ENCODE measurements at places on chromosomes 6 and 20.

DNA sequence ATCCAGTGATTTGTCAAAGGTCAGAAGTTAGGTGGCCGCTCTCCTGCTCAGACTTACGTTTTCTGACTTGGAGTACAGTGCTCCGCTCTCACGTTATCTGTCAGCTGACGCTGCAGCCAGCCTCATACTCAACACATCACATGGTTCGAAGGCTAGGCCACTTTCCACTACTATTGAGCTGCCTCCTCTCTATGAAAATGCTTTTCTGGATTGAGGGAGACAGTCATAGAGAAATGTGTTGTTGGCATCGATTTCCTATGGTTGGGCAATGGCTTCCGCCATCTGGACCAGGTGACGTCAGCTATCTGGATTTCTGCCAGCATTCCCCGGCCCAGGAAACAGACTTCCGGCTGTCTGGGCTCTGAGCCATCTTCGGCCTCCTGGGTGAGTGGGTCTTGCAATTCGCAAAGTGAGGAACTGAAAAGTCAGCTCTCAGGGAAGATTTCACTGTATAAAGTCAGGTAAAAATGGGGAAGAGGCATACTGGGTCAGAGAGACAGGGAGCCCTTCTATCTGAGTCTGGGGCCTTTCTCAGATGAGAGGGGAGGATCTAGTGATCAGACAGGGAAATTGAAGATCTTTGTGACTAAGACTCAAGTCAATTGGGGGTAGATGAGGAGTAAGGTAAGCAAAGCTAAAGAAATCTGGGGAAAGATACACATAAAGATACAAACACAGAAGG is 37.5 kb upstream of the IER3 start:
- no peak for DNase-seq

- DNase-seq: no peak
These were observed 67.8 kb downstream of the MMS22L start for GRCh38 chr6:97215157-97215769.

GRCh38 chr20:16541226-16541625 is 32.0 kb downstream of the KIF16B start:
- no peak for DNase-seq

- DNase-seq: peak; percentile 67
These were observed 98.3 kb downstream of the RAMACL start for GRCh38 chr6:166488076-166488685.

DNA sequence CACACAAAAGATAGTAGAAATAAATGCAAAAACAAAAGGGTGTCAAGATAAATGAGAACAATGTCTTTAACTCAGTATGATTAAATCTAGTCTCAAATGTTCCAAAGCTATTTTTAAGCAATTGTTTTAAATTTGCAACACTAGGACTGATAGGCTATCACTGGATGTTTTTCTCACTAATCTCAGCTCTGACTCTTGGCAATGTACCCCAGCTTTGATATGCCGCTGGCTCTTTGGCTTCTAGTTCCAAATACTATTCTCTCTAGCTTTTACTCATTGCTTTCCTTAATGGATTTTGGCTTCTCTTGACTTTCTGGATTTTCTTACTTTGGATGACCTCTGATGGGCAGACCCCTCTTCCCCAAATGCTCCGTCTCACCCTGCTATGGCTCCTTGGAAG is 116.0 kb upstream of the SLC35B3 start:
- DNase-seq: no peak

- DNase-seq: no peak
These were observed 5.4 kb downstream of the NKX2-4 start for GRCh38 chr20:21391972-21392352.

- no peak for DNase-seq
These were observed 40.0 kb upstream of the MBOAT1 start for GRCh38 chr6:20252311-20252710.

DNA sequence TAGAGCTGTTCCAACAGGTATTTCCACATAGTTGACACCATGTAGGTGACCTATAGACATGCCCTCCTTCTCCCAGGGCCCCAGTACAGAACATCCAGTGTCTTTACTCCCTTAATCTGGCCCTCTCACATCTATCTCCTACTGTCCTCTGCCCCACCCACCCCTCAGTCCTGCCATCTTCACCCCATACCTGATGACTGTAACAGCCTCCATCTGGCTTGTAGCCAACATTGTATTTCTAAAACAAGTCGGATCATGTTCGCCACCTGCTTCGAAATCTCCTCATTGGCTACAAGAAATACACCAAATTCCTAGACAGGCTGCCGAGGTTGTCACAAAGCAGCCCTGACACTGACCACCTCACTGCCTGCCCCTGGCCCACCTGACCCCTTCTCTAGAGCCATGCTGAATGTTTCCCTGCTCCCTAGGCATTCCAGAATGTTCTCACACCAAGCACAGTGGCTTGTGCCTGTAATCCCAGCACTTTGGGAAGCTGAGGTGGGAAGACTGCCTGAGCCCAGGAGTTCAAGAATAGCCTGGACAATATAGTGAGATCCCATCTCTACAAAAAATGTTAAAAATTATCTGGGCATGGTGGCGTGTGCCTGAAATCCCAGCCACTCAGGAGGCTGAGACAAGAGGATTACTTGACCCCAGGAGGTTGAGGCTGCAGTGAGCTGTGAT is 6.0 kb downstream of the ZC3H12D start:
- DNase-seq: no peak

DNA sequence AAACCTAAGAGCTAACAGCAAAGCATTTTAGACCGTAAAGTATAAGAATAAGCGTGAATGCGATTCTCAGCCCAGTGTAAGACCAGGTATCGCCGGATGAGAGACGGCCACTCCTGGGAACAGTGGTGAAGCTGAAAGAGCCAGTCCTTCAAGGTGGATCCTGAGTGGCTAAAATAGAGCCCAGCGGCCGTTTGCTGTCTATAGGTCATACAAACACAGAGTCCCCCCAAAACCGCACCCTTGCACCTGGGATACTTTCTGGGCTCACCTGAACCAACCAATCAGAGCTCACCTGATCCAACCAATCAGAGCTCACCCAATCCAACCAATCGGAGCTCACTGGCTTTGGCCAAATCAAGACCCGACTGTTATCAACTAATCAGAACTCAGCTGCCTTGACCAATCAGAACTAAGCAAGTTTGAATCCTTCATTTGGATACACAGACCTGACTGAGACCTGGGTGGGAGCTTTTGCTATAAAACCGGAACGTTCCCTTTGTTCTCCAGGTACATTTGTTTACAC is 248.2 kb downstream of the DLL1 start:
- DNase-seq: no peak

- DNase-seq: no peak
These were observed 52.1 kb downstream of the TMEM200A start for GRCh38 chr6:130417951-130418350.

DNA sequence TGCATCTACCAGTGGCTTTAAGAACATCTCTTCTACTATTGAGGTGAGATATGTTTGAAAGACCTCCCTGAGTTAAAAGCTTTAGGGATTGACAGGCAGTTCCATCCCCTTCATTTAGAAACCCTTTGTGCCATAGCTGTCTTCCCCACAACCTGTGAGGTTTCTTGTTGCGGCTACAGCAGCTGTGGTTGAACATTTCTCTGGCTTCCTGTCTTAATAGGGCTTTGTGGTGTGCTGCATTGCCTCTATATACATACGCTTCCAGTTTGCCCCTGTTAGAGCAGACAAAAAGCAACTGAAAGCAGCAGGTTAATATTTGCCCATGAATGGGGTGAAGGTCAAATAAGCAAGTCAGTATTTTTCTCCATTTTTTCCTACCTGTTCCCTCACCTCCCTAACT is 210.2 kb downstream of the TMEM200A start:
- DNase-seq: peak; percentile 63

DNA sequence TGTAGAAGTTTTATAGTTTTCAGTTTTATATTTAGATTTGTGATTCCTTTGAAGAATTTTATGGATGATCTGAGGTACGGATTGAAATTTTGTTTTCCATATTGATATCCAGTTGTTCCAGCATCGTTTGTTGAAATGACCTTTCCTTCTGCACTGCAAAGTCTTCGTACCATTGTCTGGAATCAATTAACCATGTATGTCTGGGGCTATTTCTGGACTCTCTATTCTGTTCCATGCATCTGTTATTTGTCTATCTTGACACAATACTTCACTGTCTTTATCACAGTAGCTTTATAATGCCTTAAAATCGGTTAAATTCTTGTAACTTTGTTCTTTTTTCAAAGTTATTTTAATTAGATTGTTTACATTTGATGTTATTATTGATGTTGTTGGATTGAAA is 154.9 kb downstream of the FARS2 start:
- DNase-seq: no peak

DNA sequence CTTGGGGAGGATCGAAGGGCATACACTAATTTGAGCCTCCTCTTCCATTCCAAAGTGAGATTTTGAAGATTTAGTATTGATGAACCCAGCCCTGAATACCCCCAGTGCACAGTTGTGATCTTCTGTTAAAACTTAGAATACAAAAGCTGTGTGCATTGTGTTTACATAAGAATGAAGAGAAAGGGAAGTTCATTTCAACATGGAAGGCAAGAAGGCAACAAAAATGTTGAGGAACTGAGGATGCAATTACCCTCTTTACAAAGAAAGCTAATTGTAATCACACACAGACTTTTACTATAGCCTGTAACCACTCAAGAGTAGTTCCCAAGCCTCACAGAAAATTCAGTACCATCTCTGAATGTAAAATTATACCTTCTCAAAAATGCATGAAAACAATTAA is 49.3 kb downstream of the GFOD1 start:
- no peak for DNase-seq

GRCh38 chr6:148345578-148345977 is 2.9 kb downstream of the SASH1 start:
- DNase-seq: no peak

DNA sequence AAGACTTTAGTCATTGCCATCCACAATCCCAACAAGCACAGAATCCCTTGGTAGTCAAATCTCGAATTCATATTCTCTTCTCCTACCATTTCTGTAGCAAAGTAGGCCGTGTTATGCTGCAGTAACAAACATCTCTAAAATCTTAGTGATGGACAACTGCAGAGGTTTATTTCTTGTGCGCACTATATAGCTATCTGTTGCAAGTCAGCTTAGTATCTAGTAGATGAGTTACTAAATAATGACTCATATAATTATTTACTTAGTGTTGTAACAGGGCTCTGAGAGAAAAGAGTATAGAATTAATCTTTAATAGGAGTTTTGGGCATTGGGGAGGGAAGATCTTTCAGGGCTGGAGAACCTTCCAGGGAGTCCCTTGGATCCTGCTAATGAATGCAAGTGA is 73.3 kb downstream of the CAP2 start:
- DNase-seq: no peak

GRCh38 chr6:1644516-1645060 is 34.9 kb downstream of the FOXC1 start:
- DNase-seq: no peak

GRCh38 chr20:61933951-61934715 is 131.5 kb downstream of the TAF4 start:
- no peak for DNase-seq

DNA sequence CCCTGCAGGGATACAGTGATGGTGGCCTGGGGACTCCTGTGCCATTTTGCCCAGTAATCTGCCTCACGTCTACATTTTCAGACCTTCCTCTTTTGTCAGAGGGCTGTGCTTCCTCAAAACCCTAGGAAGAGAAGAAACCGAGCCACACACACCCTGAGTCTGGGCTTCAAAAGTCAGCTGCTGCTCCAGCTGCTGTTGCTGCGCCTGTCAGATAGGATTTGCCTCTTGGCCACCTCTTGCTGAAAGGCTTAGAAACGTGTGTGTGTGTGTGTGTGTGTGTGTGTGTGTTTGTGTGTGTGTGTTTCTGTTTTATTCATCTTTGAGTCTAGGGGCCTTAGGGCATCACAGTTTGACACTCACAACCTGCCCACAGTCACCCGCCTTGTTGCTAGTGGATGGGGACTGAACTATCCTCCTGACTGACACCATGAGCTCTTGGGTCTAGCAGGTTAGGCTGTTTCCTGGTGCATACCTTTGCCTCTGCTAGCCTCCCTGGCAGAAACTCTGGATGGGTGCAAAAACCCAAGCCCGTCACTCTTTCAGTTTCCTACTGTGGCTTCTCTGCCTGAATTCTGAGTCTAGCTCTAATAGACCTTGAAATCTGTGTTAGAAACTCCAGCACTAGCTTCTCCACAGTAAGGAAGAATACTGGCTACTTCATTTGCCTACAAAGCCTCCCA is 94.9 kb upstream of the CEP85L start:
- DNase-seq: no peak

DNA sequence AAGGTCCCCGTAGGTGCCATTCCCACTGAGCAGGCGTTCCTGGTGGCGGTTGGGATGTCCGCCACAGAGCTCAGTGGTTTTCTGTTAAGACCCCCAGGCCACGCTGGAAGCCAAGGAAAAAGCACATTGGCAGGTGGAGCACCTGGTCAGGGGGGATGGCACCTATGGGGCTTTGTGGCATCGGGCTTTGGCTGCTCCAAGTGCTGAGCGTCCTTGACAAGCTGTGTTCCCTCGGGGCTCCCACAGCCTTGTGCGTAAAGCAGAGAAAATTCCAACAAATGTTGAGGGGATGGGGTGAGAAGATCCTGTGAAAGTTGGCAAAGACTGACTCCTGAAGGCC is 135.4 kb downstream of the JPH2 start:
- no peak for DNase-seq

- DNase-seq: no peak
These were observed 28.9 kb downstream of the IRAK1BP1 start for GRCh38 chr6:78896227-78896626.

- DNase-seq: no peak
These were observed 44.1 kb upstream of the MOXD1 start for GRCh38 chr6:132445201-132445951.

- DNase-seq: no peak
These were observed 130.3 kb upstream of the SASH1 start for GRCh38 chr6:148212366-148212765.

GRCh38 chr6:15308435-15309213 is 62.8 kb downstream of the JARID2 start:
- no peak for DNase-seq

DNA sequence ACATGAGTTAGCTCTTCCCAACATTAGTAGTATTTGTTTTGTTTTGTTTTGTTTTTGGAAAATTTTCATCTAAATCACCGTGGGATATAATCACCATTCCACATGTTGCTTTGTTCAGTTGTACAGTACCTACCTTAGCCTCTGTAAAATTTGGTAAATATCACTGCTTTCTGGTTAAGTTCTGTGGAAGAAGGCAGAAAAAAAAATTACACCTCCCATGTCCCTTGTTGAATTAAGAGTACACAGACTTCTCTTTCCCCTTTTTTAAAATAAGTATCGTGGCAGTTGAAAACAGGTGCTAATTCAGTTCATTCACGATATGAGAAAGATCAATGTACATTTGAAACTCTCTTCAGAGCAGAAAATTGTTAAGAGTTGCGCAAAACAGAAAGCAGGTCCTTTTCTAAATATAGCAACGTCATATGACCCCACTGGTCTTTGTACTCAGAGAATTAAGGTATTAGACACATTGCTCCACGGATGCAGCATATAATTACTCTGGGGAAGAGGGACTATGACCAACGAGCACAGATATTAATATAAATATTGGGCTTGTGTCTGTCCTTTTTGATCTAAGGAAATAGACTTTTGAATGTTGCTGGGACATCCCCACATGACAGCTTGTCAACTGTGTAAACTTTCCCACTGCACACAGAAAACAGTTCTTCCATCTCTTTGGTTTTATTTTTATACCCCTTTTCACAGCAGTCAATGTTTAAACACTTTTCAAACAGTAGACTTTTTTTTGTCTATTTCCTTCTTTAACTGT is 58.6 kb upstream of the ZNF217 start:
- peak; percentile 24 for DNase-seq

GRCh38 chr6:161660666-161661571 is 387.1 kb upstream of the AGPAT4 start:
- no peak for DNase-seq
